ENCODE measurements at places on chromosomes 3 and 15.
A peak's percentile ranks its signal among the peaks of the same experiment; 100 is the strongest.

- DNase-seq: no peak
Measured at GRCh38 chr15:81299156-81299555, 24.8 kb downstream of the STARD5 start.

GRCh38 chr3:98188545-98188944 lies 22.0 kb downstream of the OR5H15 start:
- DNase-seq: no peak

DNA sequence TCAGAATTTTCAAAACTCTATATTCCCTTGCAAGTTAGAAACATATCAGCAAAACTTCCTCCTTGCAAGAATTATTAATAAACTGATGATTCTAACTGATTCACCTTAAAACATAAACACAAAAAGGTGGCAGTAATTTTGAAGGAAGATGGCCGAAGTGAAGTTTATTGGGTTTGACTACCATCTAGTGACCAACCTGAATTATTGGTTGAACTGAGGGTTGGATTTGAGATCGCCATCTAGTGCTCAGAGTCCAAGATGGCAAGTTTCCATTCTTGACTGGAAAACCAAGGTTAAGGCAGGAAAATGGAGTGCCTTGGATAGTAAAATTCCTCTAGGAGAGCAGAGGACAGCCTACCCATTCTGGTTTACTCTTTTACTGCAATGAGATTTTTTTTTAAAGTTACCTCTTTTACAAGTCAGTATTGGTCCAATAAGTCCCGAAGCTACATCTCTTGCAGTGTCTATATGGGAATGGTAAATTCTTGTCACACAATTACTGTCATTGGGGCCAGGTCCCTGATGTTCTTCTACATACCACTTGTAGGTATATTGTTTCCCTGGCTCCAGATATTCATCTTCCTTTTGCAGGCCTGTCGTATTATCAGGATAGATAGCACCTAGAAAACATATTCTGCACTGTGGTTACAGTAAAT lies 51.6 kb upstream of the CP start:
- no peak for DNase-seq

- DNase-seq: peak; percentile 27
Measured at GRCh38 chr3:38646630-38647029, 2.9 kb downstream of the SCN5A start.

DNA sequence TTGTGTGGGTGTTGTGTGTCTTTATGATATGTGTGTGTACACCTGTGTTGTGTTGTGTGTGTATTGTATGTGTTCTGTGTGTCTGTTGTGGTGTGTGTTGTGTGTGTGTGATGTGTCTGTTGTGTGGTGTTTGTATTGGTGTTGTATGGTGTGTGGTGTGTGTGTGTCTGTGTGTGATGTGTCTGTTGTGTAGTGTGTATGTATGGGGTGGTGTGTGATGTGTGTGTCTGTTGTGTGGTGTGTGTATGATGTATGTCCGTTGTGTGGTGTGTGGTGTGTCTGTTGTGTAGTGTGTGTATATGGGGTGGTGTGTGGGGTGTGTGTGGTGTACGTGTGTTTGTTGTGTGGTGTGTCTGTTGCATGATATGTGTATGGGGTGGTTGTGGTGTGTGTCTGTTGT lies 46.6 kb downstream of the ZDHHC19 start:
- no peak for DNase-seq

DNA sequence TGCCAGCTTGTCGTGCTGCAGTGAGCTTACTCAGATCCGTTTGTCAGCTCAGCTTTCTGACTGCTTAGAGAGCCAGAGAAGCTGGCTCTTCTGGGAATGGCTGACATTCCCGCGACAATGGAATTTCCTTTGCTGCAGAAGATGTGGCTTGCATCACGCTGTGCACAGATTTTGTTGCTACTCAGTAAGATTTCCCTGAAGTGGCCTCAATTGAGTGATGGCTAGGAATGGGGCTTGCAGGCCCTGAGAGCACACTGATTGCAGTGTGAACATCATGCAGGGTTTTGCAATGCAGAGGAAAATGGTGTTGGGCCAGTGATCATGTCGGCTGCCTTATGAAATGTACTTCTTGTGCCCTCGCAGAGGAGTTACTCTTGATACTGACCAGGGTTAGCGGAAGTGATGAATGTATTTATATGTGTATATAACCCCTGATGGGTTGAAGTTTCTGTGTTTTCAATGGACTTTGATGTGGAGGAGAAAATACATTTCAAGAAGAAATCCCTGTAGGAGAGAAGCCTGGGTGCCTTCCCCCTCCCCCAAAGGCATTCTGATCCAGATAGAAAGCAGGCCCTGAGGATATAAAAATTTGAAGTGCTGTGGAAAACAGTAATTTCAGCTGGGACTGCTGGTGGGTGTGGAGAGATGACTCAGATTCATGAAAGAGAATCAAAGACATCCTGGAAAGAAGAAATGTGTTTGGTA lies 102.5 kb upstream of the PDZRN3 start:
- no peak for DNase-seq

- DNase-seq: peak; percentile 22
Measured at GRCh38 chr15:51751697-51752683, 593 bp downstream of the TMOD2 start.

DNA sequence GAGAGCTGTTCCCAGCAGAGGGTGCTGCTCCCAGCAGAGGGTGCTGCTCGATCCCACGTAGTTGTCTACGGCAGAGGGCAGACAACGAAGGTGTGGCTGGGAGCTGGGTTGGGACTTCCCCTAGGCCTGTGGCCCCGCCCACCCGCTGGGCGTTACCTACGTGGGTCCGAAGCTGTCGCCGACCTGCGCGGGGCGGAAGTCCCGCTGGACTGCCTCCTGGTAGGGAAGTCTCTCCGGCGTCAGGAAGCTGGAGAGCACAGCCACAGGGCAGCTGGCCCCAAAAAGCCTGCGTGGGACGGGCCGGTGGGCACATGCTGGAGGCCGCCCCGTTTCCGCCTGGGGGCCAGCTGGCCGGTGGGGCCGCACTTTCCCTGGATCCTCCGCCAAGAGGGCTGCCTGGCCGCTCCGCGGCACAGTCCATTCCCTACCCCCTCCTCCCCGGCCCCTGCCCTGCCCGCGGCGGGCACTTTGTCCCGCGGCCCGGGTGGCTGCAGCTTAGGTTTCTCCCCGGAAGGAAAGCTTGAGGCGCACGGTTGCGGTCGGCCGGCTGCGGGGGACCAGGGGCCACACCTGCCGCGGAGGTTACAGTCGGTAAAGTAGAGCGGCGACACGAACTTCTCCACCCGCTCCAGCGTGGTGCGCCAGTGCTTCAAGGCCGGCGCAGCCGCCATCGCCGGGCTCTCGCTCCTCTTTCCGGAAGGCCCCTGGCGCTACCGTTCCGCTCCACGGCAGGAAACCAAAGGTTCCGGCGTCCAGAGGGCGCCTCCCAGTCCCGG lies at the start of gene MAN2C1:
Gene MAN2C1 (minus strand): TSS at position 695 of the 776 bp plus-strand sequence. CDS start 24 bp downstream, at position 671.
- peak; percentile 93 for DNase-seq

GRCh38 chr3:129017484-129017899 lies 16.4 kb downstream of the EFCC1 start:
- DNase-seq: no peak

GRCh38 chr3:61340931-61341461 lies 89.7 kb upstream of the FHIT start:
- DNase-seq: no peak

GRCh38 chr3:62312201-62312600 lies 61.1 kb downstream of the FEZF2 start:
- DNase-seq: no peak

- DNase-seq: no peak
Measured at GRCh38 chr3:94593526-94594150, 530.8 kb downstream of the NSUN3 start.

- DNase-seq: no peak
Measured at GRCh38 chr15:67501177-67501835, 19.6 kb upstream of the C15orf61 start.

DNA sequence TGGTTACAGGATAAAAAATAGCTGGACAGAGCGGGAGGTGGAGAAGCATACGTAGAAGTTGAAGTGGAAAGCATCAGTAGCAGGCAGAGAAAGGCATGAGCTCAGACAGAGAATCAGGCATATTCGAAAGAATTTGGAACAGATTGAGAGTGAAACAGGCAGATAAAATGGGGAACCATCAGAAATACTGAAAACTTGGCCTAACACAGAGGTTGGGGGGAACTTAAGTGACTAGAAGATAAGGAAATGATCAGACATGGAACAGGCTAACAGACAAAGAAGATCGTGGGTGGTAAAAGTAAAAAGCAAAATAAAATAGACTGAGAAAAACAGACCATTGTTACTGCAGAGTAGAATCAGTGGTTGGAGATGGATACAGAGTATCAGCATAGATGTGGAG lies 32.9 kb downstream of the GTF2E1 start:
- DNase-seq: no peak

GRCh38 chr3:45084361-45084760 lies 58.3 kb downstream of the CLEC3B start:
- DNase-seq: no peak

- no peak for DNase-seq
Measured at GRCh38 chr3:50502584-50503423, 630 bp downstream of the CACNA2D2 start.

GRCh38 chr15:22989576-22990477 lies 9.7 kb upstream of the CYFIP1 start:
- DNase-seq: no peak

GRCh38 chr3:149705416-149705815 lies 46.9 kb downstream of the COMMD2 start:
- DNase-seq: no peak

DNA sequence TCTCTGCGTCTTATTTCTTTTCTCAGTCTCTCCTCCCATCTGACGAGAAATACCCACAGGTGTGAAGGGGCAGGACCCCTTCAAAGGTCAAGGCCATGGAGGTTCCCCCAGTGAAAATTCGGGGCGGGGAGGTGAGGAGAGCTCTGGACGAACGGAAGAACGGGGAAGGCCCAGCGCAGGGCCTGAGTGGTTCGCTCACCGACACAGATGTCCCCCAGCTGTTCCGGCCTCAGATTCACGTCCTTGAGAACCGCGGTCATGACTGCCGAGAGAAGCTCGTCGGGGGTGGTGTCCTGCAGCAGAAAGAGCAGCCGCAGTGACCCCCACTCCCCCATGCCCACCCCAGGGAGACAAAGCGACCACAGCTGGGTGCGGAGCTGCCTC lies 542 bp downstream of the ACAA1 start:
- peak; percentile 31 for DNase-seq

GRCh38 chr15:51131596-51132290 lies 37.0 kb upstream of the TNFAIP8L3 start:
- no peak for DNase-seq

DNA sequence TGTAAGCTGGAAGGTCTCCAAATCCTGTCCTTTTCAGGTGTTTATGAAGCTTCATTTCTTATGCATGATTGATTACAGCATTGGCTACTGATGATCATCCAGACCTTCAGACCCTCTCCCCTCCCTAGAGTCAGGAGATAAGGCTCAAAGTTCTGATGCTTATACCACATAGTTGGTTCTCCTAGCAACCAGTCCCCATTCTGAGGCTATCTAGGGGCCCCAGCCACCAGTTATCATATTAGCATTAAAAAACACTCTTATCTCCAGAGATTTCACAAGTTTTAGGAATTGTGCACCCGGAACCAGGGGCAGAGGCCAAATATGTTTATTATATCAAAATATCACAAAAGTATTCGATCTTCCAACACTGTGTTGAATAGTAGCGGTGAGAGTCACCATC lies 953.1 kb downstream of the FHIT start:
- DNase-seq: no peak

DNA sequence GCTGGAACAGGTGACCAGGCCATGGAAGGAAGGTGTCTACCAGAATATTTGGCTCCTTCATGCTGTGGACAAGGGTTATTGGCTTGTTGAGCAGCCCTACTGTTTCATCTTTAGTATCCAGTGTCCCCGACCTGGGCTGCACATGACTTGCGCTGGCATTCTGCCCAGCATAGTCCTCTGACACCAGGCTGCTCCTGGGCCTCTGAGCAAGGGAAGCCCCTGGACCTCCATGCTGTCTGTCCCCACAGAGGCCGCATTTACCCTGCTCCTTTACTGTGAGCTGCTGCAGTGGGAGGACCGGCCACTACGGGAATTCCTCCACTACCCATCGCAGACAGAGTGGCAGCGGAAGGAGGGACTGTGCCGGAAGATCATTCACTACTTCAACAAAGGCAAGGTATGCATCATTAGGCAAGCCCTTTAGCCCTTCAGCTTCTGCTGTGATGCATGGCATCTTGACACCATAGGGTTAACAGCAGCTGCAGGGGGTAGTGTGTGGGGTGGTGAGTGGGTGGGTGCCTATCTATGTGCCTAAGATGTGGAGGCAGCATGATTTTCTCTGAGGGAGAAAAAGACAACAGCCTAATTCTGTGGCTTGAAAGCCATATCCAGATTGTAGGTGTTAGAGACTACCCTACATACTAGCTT lies 44.0 kb upstream of the MANF start:
- no peak for DNase-seq

- DNase-seq: peak; percentile 28
Measured at GRCh38 chr3:158434412-158435038, 136.5 kb upstream of the MLF1 start.

DNA sequence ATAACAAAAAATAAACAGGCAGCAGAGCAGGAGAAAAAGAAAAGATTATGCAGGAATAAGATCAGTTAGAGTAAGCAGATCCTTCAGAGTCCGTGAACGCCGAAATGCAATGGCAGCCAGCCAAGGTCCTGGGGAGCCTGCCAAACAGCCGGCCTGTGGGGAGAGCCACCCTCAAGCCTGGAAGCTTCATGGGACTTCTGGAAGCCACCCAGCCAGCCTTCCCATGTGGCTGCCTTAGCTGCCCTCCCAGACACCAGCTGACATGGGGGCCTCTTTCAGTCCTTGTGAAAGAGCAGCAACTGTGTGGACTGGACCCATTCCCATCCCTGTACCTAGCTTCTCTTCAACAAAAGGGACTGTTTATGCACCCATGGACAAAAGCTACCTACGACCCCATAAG lies 64.9 kb upstream of the RAD18 start:
- DNase-seq: no peak

DNA sequence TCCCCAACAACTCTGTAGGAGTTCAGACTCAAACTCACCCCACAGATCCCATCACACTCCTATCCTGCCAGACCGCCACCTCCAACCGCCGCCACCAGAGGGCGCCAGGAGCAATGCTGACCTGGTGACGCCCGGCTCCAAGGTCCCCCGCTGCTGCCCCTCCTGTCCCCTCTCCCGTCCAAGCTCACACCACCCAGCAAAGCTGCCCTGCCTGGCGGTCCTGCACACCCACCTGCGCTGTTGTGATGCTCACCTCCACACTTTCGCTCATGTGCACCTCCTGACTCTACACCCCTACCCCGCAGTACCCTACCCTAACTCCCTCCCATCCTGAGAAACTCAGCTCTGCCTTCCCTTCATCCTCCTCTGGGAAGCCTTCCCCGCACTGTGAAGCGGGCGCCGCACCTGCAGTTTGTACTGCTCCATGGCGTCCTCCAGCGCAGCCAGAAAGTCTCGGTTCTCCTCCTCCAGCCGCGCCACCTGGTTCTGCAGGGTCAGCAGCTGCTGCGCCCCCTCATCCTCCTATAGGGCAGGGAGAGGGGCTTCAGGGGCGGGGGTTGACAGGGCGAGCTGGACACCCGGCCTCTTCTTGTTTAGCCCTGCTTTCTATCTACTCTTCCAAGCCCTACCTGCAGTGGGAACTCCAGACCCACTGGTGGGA lies 7.9 kb downstream of the KIF7 start:
- peak; percentile 70 for DNase-seq

- DNase-seq: no peak
Measured at GRCh38 chr3:198079771-198080520, 119.9 kb downstream of the LMLN start.

All from activated CD4-positive, alpha-beta memory T cell treated with anti-CD3 and anti-CD28 coated beads, Interleukin-2, amount 10 ng/mL, durations not matched to agents 7 days and 5 days (primary cell).